MCF 10A (cell line): ENCODE measurements at places on chromosomes 6 and 20. TPM values are rescaled to one million over a fixed set of nuclear protein-coding genes. Genes with fewer than 3 reads are reported as not detected.

NHSL1 gene
- 23.9 and 32.1 TPM in 2 replicates for total RNA-seq

ZBTB46 gene
- total RNA-seq: 0.63 and 0.71 TPM in 2 replicates

SMIM29 gene
- total RNA-seq: 12.0 and 25.7 TPM in 2 replicates

TFAP2D gene
- total RNA-seq: not detected in 2 replicates

FAM184A gene
- total RNA-seq: 1.3 and 2.2 TPM in 2 replicates

NUDT3 gene
- total RNA-seq: 22.4 and 23.6 TPM in 2 replicates

LRRC73 gene
- total RNA-seq: 0.37 and 1.2 TPM in 2 replicates

HFE gene
- 2.8 and 5.2 TPM in 2 replicates for total RNA-seq

MACROD2 gene
- 2.3 and 3.1 TPM in 2 replicates for total RNA-seq

FKBP1A gene
- 209 and 217 TPM in 2 replicates for total RNA-seq
